Stimulated activated CD8-positive, alpha-beta memory T cell treated with anti-CD3 and anti-CD28 coated beads, Interleukin-4, amount 100 ng/mL, for 24 hours (primary cell): ENCODE measurements at places on chromosomes 2 and 18.

DNA sequence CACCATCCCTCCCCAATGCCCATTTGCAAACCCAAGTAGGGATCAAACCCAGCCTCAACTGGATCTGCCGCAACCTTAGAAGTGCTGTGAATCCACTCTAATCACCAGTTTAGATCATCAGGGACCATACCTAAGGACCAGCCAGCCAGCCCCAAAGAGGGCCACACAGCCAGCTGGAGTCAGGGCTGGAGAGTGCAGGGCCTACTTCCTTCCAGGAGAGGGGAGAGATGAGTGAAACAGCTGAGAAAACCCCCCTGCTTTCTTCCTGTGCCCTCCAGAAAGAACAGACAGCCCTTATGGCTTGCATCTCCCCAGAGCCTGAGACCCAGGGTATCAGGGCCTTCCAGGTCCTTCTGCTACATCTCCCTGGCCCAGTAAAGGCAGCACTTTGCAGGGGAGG, 25.8 kb downstream of the YPEL5 start:
- no peak for DNase-seq

- DNase-seq, result no peak
These were observed 112.9 kb downstream of the LTBP1 start for GRCh38 chr2:33059471-33060156.

DNA sequence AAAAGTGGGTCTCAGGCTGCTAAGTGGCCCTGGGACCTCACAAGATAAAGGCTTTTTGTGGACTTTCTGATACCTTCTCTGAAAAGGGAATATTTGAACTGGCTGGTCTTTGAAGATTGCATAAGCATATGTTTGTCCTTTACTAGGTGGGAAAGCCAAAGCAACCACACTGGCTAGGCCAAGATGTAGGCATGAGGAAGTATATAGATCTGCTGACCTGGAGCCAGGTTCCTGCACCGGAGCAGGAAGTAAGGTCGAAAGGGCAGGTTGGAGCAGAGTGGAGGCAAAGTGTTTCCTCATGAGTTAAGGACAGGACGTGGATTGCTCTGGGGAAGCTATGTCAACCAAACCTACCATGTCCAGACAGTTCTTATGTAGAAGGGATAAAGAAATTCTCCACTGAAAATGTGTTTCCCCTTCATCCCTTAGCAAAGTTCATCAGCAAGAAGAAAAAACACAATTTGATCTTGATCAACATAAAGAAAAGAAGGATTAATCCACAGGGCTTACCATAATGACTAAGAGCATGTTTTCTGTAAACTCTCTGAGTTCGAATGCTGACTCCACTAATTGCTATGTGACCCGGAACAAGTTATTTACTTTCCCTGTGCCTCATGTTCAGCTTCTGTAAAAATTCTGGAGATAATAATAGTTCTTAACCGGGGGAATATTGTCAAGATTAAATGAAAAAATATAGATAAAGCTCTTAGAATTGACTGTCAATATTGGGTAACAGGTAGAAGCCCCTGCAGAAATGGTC, 156.1 kb upstream of the SRD5A2 start:
- no peak for DNase-seq

DNA sequence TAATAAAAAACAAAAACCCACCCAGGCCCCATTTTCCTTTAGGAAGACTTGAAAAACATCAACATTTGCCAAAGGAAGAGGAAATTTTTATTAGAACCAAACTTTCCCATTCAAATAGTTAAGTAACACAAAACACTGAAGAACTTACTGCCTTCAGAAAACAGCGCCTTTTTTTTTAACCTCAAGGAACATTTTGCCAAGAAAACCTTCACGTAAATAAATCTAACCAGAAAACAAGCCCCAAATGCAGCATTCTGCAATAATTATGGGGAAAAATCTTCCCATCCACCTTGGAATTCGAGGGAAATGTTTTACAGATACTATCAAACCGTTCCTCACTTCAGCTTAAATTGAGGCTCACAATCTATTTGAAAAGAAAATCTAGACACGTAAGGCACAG, 56.4 kb downstream of the ACVR1 start:
- no peak for DNase-seq

DNA sequence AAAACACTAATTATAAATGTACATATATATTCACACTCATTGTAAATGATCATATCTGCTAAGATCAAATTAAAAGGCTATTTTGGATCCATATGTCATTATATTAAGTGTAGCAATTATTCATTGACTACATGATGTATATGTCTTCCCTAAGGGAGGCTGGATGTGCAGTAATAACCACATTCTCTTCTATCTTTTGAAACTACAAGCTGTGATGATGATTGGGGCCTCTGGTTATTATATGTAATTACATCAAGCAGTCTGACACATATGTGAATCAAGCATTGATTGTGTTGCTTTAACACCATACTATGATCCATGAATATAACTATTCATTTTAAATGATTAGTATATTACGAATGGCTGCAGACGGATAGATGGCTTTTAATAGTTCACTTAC, 1973.4 kb downstream of the SUCLG1 start:
- no peak for DNase-seq

GRCh38 chr2:23449831-23450331, 64.9 kb downstream of the KLHL29 start:
- no peak for DNase-seq

- no peak for DNase-seq
These were observed 45.1 kb upstream of the SERTAD2 start for GRCh38 chr2:64698668-64699444.

DNA sequence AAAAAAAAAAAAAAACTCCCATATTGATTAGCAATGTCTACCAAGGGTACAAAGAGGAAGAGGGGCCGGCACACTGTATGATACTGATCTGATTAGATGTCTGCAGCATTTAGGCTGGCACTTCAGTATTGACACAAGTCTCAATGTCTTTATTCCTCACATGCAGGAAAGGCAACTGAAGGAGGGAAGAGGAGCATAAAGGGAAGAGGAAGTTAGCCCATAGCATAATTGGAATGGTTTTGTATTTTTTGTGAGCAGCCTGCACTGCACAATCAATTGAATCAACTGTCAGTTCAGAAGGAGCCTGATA, 79.0 kb downstream of the DNER start:
- DNase-seq, result no peak

- no peak for DNase-seq
These were observed 116.0 kb downstream of the CELF4 start for GRCh38 chr18:37449618-37450017.

DNA sequence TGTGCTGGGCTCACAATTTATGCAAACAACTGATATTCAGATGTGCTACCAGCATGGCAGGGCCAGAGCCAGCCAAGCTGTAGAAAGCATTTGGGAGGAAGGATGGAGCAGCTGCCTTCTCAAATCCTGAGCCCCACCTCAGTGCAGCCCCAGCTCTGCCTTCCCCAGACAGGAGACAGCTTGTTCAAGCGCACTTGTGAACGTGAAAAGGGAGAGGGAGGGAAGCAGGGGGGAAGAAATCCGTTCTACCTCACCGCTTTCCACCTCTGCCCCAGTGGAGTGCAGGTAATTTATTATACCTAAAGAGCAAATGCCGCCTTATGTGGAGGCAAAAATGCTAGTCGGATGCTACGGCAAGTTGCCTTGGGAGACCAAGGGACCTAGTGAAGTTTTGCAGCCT, 66.0 kb upstream of the SLC14A2 start:
- DNase-seq, result no peak

GRCh38 chr2:170339750-170340692, 162.1 kb downstream of the MYO3B start:
- no peak for DNase-seq

- DNase-seq, result no peak
These were observed 131.2 kb upstream of the ERBB4 start for GRCh38 chr2:212669761-212670160.

GRCh38 chr2:230498506-230499107, 82.6 kb downstream of the SP100 start:
- DNase-seq, result no peak

GRCh38 chr2:236793023-236794011, 223.7 kb downstream of the ACKR3 start:
- no peak for DNase-seq

DNA sequence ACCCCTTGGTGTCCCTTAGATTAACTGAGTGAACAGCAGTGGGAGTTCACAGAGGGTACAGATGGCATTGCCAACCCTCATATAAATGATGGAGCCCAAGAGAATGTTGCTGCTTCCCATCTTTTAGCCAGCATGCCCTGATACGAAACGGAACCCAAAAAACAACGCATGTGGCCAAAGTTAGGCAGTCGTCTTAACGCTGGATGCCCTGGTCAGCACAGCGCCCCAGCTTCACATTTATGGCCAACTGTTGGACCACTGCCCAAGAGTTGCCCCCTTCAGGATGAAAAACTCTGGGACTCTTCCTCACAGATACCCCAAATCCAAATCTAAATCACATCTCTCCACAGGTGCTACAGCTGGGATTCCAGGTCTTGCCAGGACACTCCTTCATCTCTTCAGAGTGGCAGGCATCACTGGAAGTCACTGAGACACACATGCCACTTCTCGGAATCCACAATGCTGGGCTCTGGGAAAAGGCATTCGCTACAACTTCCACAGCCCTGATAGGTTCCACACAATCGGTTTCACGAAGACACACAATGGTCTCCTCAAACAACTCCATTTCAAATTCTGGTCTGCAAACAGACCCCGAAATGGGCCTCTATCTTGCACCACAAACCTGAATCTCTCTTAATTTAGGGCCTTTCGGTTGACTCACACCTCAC, 44.6 kb downstream of the LONRF2 start:
- DNase-seq, result no peak

GRCh38 chr2:283996-284794, 3.7 kb downstream of the ALKAL2 start:
- DNase-seq, result no peak

GRCh38 chr18:57397440-57398132, 37.6 kb upstream of the ONECUT2 start:
- DNase-seq, result no peak

DNA sequence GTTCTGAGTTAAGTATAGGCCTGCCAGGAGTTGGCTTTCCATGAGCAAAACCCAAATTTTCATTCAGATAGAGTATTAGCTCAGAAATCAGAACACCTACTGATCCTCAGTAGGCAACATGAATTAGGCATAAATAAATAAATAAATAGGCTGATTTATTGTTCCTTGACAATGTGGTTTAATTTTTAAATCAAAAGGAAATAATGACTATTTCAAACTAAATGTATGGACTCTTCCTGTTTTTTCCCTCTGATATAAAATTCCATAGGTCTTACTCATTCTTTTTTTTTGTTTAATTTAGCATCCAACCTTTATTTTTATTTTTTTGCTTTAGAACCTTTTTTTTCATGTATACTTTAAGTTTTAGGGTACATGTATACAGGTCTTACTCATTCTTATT, 140.2 kb upstream of the ITGA6 start:
- DNase-seq, result no peak

DNA sequence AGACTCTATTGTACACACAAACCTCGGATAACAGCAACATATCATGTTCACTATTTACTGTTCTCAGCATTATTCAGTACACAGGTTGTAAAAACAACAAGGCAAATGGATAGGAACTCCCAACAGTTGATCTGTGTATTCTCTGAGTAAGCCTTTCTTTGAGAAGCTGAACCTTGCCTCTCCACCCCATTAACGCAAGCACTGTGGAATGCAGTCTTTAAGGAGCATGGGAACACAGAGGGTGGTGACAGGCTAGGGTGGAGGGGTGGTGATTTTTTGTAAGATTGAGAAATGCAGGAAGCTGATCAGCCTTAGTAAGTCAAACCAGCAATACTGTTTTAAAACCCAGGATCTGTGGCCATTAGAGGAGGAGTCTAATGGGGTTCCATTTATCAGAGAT, 19.6 kb upstream of the SERPINB11 start:
- no peak for DNase-seq

DNA sequence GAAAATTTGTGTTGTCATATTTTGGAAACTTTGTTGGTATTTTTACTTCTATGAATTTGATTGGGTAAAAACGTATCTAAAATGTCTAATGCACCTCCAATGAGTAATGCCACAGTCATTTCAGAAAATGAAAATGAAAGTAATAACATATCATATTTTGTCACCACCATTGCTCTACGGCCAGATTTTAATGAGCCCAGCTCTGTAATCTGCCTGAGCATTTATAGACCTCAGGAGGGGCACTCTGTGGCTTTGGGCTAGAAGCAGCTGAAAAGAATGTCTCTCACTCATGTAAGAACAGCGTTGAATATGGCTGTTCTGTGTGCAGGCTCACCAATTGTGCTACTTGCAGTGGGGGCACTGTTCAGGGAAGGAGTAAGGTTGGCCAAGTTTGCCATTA, 32.7 kb upstream of the ABCA12 start:
- DNase-seq, result no peak

GRCh38 chr18:8413189-8413588, 196.0 kb upstream of the RAB12 start:
- no peak for DNase-seq

DNA sequence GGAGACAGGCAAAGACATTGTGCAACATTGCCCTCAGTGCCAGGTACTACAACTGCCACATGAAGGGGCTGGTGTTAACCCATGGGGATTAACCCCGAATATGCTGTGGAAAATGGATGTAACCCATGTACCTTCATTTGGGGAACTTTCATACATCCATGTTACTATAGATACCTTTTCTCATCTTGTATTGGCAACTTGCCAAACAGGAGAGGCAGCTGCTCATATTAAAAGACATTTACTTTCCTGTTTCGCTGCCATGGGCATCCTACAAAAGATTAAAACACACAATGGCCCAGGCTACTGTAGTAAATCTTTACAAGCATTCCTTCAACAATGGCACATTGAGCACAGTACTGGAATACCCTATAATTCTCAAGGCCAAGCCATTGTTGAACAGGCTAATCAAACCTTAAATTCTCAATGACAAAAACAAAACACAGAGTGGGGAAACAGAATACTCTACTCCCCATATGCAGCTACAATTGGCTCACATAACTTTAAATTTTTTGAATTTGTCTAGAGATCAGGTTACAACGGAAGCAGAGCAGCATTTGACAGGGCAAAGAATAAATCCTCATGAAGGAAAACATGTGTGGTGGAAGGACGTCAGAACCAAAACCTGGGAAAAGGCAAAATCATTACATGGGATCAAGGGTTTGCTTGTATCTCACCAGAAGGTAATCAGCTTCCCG, 1723.5 kb upstream of the LRRTM1 start:
- no peak for DNase-seq
